Fibroblast of the aortic adventitia (primary cell): ENCODE measurements at places on chromosomes 2 and 18. TPM values are rescaled to one million over a fixed set of nuclear protein-coding genes. Genes with fewer than 3 reads are reported as not detected.

The GALNT3 gene
- total RNA-seq: 0.49 and 3.1 TPM in 2 replicates

The KRTCAP3 gene
- total RNA-seq: not detected in 2 replicates

The RGPD6 gene
- 34.9 and 45.0 TPM in 2 replicates for total RNA-seq

The PAX8 gene
- 0.09 and 1.5 TPM in 2 replicates for total RNA-seq

The GRB14 gene
- total RNA-seq: 6.1 and 6.9 TPM in 2 replicates

The GPR75 gene
- total RNA-seq: 0.25 and 2.4 TPM in 2 replicates

The GAD1 gene
- not detected in 2 replicates for total RNA-seq

The SATB2 gene
- 2.3 and 12.7 TPM in 2 replicates for total RNA-seq

The ONECUT2 gene
- under 0.01 TPM in 2 replicates for total RNA-seq

The GAL3ST2 gene
- total RNA-seq: 0.25 TPM in 1 of 2 replicates, not detected in the other

The LRRTM4 gene
- 0.18 and 1.5 TPM in 2 replicates for total RNA-seq

The RGPD3 gene
- 0.41 and 0.45 TPM in 2 replicates for total RNA-seq
